COLO829 (cell line): ENCODE measurements at places on chromosomes 6 and 20.

- no peak for DNase-seq
Observed at GRCh38 chr6:30730601-30731435, 10.7 kb downstream of the TUBB start.

- no peak for DNase-seq
Observed at GRCh38 chr20:62356589-62357186, 10.4 kb downstream of the LAMA5 start.

GRCh38 chr20:61937146-61937962 is 128.3 kb downstream of the TAF4 start:
- peak; percentile 42 for DNase-seq

DNA sequence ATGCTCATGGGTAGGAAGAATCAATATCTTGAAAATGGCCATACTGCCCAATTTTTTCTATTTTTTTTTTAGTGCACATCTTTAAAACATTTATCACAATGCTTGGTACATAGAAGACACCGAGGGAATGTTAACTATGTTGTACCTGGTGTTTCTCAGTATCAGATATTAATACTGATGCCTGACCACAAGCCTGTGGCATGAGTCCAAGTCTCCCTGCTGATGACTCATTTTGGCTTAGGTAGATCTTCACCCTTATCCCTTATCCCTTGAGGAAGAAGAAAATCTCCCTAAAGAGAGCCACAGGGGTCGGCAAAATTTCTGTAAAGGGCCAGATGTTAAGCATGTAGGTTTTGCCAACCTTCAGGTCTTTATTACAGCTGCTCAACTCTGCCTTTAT is 14.5 kb downstream of the CD109 start:
- peak; percentile 36 for DNase-seq

DNA sequence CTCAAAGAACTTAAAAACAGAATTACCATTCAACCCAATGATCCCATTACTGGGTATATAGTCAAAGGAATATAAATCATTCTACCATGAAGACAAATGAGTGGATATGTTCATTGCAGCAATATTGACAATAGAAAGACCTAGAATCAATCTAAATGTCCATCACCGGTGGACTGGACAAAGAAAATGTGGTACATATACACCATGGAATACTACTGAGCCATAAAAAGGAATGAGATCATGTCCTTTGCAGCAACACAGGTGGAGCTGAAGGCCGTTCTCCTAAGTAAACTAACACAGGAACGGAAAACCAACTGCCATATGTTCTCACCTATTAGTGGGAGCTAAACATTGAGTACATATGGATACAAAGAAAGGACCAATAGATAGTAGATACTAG is 576.7 kb upstream of the CITED2 start:
- no peak for DNase-seq

- DNase-seq: no peak
Observed at GRCh38 chr6:129494099-129494498, 215.9 kb downstream of the ARHGAP18 start.

GRCh38 chr6:31121131-31121790 is 1.0 kb upstream of the CDSN start:
- no peak for DNase-seq

GRCh38 chr6:16238057-16238962 is at the start of gene GMPR:
Gene GMPR, plus strand, starts transcription at chr6:16238587. Its CDS starts 107 bp downstream, at chr6:16238694.
- no peak for DNase-seq

GRCh38 chr6:105832313-105832761 is 253.8 kb upstream of the PRDM1 start:
- no peak for DNase-seq

DNA sequence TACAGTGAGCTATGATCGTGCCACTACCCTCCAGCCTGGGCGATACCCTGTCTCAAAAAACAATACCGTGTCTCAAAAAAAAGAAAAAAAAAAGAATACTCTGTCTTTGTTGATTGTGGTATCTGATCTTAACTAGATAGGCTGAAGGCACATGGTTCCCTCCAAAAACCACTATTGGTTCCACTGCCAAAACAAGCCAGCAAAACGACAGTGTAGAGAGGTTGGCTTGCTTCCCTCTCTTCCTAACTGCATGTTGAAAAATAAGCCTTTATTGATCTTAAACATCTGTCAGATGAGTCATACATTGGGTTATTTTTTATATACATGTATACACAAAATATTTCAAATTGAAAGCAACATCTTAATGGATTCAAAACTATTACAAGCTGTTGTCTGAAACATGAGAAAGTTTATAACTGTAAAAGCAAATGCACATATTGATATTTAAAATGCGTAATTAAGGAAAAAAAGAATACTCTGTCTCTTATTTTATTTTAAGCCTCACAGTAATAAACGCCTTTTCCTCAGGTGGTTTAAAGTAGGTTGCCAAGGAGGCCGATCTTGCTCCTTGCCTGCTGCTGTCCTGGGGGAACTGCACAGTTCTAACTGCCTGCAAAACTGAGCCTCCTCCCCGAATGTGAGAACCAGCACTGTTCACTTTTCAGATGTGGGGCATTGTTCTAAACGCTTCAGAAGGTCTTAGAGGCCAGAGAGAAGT is 7.0 kb upstream of the NINL start:
- DNase-seq: no peak

DNA sequence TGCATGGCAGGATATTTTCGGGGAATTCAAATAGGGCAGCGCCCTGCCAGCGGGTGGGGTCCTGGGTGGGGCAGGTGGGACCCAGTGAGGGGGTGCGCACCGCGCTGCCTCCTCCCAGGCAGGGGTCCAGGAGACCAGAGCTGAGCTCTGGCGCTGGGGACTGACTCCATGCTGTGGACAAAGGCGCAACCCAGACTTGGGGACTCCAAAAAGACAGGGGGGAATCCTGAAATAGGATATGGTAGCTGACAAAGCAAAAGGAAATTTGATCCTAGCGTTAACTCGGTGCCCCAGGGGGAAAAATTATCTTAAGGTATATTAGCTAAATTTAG is 23.6 kb downstream of the TFAP2A start:
- no peak for DNase-seq

DNA sequence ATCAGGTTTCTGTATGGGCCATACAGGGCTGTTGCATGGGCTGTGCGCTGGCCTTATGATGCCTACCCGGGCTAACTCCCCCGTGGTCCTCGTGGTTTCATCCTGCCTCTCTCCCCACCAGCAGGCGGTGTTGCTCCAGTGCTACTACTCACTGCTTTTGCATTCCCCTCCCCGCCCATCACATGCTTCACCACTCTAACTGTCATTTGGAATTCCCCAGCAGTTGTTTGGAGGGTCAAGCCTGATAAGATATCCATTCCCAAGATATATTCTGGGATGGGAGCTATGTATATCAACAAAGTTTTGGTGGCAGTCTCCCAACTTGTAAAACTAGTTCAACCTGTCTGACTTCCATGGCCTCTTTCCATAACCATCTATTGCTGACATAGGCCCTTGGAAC is 233.2 kb upstream of the SOX4 start:
- DNase-seq: no peak

- DNase-seq: no peak
Observed at GRCh38 chr20:25222461-25223178, 25.3 kb upstream of the PYGB start.

GRCh38 chr6:69343851-69344250 is 453.0 kb downstream of the LMBRD1 start:
- DNase-seq: no peak

DNA sequence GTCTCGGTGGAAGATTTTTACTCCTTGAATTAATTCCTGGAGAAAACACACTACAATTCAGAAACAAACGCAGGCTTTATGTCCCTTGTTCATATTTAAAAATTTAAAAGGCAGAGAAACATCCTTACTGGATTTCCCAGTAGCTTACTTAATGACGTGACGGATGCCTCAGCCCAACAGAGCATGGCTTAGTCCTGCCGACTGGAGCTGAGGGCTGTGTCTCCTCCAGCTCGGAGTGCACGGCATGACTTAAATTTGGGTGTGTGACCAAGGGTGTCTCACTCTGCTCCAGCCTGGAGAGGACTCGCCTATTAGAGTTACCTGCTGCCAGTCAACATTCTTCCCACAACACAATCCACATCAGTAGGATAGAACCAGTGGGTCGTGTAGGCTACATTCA is 107.1 kb downstream of the PSMB1 start:
- DNase-seq: no peak

- DNase-seq: no peak
Observed at GRCh38 chr20:19953606-19954005, 63.6 kb upstream of the NAA20 start.

GRCh38 chr20:63678071-63678470 is 18.4 kb upstream of the TNFRSF6B start:
- DNase-seq: no peak

DNA sequence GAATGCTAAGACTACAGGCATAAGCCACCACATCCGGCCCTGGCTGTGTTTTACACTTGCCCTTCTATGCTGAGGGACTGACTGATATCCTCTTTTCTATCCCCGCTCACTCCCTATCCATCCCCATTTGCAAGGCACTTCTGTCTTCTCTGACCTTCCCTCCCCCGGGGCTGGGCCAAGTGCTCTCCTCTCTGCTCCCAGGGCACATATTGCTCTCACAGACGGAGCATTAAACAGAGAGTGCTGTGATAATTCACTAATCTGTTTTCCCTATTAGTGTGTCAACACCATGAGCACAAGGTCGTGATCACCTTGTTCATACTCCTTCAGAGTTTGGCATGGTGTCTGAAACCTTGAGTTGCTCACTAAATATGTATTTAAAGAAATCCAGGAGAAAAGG is 9.0 kb upstream of the SLC2A12 start:
- DNase-seq: no peak

GRCh38 chr6:1901556-1901955 is 291.8 kb downstream of the FOXC1 start:
- DNase-seq: peak; percentile 60
